ENCODE measurements at places on chromosomes 5 and 9.

GRCh38 chr5:111775224-111775623, 18.2 kb upstream of the NREP start:
- no peak for DNase-seq

DNA sequence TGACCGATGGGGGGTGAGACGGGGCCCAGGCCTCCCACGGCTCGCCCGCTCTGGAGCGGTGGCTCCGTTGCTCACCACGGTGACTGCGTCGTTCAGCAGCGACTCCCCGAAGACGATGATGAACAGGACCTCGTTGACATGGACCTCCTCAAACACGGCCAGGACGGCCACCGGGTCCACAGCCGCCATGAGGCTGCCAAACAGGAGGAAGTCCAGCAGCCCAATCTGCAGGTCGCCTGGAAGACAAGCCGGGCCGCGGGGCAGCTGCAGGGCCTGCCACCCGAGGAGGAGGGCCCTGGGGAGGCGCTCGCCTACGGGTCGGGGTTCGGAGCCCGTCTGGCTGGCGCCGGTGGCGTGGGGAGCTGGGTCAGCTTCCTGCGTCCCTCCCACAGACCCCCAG, 36.0 kb downstream of the SLC9A3 start:
- no peak for DNase-seq

GRCh38 chr5:96315431-96315830, 117.6 kb downstream of the PCSK1 start:
- DNase-seq = no peak

- no peak for DNase-seq
Measured at GRCh38 chr5:5037674-5038073, 102.5 kb upstream of the ADAMTS16 start.

- no peak for DNase-seq
Measured at GRCh38 chr9:113921396-113921925, 45.4 kb downstream of the ZNF618 start.

- peak; percentile 77 for DNase-seq
Measured at GRCh38 chr9:113011911-113012381, at the start of gene ZNF883. TSS of gene ZNF883 (minus strand) at chr9:113012192.

- DNase-seq = peak; percentile 58
Measured at GRCh38 chr9:95515272-95516113, 1.3 kb downstream of the PTCH1 start.

- DNase-seq = no peak
Measured at GRCh38 chr5:119072496-119072895, 1.6 kb downstream of the DMXL1 start.

- no peak for DNase-seq
Measured at GRCh38 chr5:157734436-157734835, 3.2 kb downstream of the THG1L start.

DNA sequence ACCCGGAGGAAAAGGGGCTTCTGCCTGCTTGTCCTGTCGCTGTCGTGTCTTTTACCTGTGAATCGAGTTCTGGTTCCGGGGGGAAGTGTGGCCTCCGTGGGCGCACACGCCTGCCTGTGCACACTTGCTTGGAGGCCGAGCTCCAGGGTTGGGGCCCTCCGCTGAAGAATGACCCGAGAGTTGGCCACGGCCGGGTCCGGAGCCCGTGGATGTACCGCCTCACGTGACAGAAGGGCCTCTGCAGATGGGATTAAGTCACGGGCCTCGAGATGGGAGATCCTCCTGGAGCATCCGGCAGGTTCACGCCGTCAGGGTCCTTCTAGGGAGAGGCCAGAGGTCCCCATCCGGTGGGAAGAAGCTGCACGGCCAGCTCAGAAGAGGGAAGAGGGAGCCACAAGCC, 81.0 kb downstream of the KCNT1 start:
- DNase-seq = no peak

GRCh38 chr5:108524564-108524963, 142.7 kb upstream of the FBXL17 start:
- no peak for DNase-seq

DNA sequence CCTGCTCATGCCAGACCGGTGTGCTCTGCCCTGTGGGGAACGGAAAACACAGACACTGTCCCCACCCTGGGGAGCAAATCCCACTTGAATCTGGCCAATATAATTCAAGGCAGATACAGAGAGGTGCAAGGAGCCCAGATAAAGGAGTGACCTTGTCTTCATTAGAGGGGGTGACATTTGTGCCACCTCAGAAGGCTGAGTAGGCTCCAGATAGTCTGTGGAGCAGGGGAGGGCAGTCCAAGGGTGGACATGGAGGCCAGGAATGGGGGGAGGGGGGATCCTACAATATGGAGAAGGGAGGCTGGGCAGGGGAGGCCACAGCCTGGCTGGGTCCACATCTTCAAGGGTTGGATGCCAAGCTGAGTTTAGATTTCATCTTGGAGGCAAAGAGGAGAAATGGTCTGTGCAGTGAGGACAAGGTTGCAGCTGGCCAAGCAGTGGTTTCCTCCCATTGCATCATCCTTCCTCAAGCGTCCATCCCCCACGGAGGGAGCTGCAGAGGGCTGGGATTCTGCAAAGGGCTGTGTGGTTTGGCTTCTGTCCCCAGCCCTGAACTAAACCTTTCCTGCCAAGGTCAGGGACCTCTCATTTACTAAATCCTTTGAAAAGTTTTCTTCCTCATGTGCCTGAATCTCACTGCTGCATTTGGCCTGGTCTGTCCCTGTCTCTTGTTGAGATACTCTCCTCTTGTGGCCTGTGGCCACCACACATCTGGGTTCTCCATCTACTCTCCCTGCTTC, 60.1 kb downstream of the GALNT12 start:
- DNase-seq = no peak

DNA sequence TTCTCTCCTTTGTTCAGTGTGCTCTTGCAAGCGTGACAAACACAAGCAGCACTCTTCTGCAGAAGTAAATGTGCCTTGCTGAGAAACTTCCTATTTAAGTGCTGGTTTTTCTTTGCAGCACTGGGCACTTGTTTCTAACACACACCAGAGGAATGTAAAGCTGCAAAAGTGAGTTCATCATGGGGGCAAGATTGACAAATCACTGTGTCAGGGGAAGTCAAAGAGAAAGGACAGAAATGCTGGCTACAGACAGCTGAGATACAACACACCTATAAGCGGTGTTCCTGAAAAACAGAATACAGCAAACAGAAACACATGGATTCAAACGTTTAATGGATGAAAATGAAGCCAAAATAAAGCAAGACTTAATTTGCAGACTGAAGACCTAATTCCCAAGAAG, 19.6 kb downstream of the ROR2 start:
- DNase-seq = no peak

DNA sequence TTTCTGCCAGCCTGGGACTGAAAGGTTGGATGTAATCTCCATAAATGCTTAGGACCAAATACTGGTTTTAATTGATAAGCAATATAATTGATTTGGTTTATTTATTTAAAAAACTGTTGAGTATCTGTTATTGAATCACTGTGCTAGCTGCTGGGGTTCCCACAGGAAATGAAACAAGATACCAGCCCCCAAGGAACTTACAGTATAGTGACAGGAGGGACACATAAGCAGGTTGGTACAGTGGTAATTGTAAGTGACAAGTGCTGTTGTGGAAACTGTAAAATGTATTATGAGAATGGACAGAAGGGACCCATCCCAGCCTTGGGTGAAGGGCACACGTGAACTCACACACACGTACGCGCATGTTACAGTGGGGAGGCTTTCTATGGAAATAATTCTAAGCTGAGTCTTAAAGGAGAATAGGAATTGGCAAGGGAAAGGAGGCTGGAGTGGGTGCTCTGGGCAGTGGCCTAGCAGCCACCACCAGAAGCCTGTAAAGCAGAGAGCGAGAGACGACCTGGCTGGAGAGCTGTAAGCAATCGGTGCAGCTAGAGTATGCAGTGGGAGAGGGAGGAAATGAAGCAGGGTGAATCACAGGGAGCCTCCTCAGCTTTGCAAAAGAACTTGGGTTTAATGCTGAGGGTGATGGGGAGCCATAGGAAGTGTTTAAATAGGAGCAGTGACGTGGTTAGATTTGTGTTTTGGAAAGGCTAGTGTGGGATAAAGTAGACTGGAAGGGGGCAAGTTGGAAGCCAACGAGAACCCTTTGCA, 39.3 kb downstream of the GLRA1 start:
- no peak for DNase-seq

DNA sequence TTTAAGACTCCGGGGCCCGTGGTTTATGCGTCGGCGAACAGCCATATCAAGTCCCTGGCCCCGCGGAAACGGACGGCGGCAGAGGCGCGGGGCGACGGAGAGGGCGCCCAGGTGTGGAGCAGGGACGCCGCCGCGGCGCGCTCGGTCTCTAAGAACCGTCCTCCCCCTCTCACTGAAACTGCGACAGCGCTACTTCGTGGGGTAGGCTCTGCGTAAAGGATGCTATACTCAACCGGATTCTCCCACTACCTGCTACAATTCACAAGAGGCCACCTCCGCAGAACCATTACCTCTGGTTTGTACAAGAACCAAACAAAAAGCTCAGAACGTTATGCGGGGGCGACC, 404 bp downstream of the MRNIP start:
- DNase-seq = peak; percentile 40

- DNase-seq = peak; percentile 55
Measured at GRCh38 chr5:115033861-115034260, 135.8 kb downstream of the TRIM36 start.

DNA sequence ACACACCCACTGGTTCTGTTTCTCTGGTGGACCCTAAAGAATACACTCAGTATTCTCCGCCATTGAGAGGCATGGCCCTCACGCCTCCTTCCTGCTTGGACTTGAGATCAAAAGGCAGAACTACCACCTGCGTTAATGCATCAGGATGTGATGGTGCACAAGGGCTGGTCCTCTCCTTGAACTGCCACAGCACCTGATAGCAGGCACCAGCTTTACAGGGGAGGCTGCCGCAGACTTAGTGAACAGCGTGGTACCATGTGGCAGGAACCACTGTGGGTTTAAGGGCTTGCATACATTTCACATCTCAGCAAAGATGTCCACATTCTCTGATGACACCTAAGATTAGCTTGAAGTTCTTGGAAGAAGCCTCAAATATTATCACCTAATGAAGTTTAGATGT, 208.7 kb downstream of the GADD45G start:
- no peak for DNase-seq

DNA sequence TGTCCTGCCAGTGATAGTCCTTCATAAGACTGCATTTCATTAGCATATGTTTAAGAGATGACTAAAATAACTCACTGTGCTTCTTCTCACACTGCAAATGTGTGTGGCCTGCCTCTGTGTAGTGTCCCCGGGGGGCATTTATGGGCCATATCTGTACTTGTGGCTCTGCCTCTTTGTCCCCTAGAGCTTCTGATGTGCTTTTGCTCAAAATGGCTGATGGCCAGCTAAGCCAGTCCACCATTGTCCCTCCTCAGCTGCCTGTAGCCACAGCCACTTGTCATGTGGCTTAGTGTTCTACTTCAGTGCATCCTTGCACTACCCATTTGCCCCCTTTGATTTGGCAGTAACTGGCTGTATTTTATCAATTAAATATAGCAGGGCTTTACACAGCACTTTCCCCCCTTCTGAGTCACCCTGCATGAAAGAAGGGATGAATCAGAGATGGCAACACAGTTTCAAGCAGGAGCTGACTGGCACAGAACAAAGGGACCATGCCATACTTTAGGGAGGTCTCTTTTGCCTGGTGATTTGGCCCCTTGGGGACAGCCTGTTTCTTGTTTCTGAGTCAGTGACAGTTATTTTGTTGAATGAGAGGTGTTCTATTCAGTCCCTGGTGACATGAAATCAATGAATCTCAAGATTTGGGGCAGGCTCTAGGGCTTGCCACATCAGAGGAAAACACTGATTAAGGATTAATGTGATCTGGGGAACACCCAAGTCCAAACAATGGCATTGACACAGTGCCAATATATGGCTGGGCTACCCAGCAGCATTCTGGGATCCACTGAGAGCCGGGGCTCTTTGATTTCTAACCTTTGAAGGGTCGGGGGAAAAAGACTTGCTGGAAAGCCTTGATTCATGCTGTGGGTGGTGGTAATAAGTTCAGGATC, 245.5 kb downstream of the SMARCA2 start:
- no peak for DNase-seq

GRCh38 chr5:169944115-169944514, 36.2 kb downstream of the INSYN2B start:
- no peak for DNase-seq

GRCh38 chr9:5442400-5443011, 4.8 kb upstream of the PLGRKT start:
- no peak for DNase-seq

DNA sequence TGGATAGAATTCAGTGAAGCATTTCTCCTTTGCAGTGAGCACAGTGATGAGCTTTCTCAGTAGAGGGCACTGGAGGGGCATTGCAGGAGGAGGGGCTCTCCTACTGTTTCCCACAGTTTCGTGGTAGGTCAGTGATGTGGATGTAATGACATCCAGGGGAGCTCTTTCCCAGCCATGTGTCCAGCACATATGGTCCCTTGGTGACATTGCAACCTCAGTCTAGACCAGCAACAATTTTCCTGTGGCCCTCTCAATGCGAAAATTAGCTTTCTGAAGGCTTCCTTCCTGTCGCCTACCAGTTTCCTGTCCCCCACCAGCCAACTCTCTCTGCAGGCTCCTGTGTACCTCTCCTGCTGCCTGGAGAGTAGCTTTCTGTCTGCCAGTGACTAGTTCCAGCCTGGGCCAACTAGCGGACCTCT, 6.9 kb upstream of the PDCL start:
- no peak for DNase-seq

- no peak for DNase-seq
Measured at GRCh38 chr9:79020276-79020675, 551.5 kb upstream of the TLE4 start.
